ENCODE measurements at places on chromosomes 2 and 18. TPM values are rescaled to one million over a fixed set of nuclear protein-coding genes. Genes with fewer than 3 reads are reported as not detected.

- DNase-seq, result peak; percentile 40
Measured at GRCh38 chr2:33322612-33323011, 153.8 kb upstream of the RASGRP3 start.

DNA sequence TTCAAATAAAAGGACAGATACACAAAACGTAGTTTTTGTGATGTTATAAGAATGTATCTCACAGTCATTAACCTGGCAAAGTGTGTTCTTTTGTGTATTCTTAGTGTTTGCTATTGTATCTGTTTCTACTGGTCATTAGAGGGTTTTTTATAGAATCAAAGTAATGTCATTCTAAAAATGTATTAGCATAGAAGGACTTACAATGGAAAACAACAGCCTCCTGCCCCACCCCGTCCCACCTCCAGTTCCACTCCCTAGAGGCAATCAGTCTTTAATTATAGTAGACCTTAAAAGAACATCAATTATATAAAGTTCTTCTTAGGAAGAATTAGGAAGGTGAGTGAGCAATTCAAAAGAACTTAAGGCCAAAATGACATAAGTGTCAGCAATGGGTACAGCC is 13.8 kb downstream of the DNAJC27 start:
- DNase-seq, result no peak

GRCh38 chr2:99111236-99111635 is 30.3 kb upstream of the C2orf15 start:
- DNase-seq, result no peak

- no peak for DNase-seq
Measured at GRCh38 chr2:118880501-118880900, 33.1 kb upstream of the EN1 start.

GPR55 gene
- not detected for polyA plus RNA-seq
